ENCODE measurements at places on chromosomes 7 and 10.

- no peak for DNase-seq
These were observed 32.6 kb upstream of the MXI1 start for GRCh38 chr10:110174816-110175215.

- DNase-seq, result no peak
These were observed 16.6 kb downstream of the PLPP4 start for GRCh38 chr10:120473593-120473992.

- DNase-seq, result peak; percentile 1
These were observed 96.4 kb downstream of the FAS start for GRCh38 chr10:89086801-89087521.

GRCh38 chr7:50627824-50628361, 62.7 kb upstream of the DDC start:
- DNase-seq, result no peak

GRCh38 chr10:48658243-48658974, 26.3 kb upstream of the WDFY4 start:
- DNase-seq, result peak; percentile 56

DNA sequence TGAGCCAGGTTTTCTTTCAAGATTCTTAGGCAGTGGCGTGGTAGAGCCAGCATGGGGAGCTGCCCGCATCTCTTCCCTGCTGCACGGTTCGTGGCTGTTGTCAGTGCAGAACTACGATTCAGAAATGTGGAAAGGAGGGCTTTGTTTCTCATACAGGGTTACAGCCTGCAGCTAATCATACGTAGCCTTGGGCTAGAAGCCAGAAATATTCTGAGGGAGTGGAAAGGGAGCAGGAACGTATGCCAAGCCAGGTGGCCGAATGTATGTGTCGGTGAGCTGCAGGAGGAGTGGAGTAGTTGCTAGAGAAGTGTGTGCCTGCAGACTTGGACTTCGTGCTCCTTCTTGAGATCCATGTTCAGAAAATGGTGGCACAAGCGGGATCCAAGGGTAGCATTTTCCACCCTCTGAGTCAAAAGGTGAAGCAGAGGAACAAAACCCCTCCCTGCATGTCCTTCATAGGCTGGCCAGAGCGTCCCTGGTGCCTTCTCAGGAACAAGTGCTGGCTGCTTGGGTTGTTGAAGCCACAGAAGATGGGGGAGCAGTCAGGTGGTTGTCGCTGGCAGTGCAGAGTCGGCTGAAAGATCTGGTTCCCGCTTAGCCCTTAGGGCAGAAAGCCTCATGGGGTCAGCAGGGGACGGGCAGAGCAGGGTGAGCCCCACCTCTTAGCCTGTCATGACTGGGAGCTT, 40.9 kb downstream of the LANCL2 start:
- no peak for DNase-seq

- no peak for DNase-seq
These were observed 231.0 kb downstream of the DIP2C start for GRCh38 chr10:458421-458851.
